Progenitor cell of endocrine pancreas (in vitro differentiated cells): ENCODE measurements at places on chromosomes 5 and 9.

GRCh38 chr5:133653760-133654049 lies 41.4 kb upstream of the FSTL4 start:
- DNase-seq = no peak

- no peak for DNase-seq
Observed at GRCh38 chr5:120690621-120691407, 226.7 kb downstream of the PRR16 start.

GRCh38 chr5:140236891-140237598 lies 62.1 kb downstream of the CYSTM1 start:
- no peak for DNase-seq

DNA sequence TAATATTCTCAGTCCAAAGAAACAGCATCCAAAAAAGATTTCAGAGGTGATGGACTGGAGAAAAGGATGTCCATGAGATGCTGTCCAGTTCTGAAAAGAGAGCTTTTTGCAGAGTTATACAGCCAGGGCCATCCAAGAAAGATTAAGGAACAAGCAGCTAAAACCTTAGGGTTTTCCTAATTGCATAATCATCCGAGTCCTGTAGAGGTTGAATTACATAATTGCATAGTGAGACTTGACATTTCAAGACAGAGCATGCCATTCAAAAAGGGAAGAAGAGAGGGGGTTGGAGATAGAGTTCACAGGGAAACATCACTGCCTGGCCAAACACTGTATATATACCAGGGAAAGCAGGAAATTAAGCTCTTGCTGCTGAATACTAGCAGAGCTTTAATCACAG lies 1729.2 kb upstream of the WWC1 start:
- DNase-seq = no peak

DNA sequence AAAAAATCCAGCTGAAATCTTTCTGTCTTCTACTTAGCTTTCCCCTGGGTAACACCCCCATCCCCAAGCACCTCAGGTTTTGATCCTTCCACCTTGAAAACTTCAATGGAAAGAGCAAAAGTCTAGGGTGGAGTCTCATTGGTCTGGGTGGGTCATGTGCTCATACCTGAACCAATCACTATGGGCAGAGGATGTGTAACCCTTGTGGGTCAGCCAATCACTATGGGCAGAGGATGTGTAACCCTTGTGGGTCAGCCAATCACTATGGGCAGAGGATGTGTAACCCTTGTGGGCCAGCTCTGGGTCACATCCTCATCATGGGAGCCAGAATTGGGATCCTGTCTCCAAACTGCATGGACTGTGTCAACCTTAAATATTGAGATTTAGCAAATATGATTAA lies 18.5 kb downstream of the NAIF1 start:
- no peak for DNase-seq

DNA sequence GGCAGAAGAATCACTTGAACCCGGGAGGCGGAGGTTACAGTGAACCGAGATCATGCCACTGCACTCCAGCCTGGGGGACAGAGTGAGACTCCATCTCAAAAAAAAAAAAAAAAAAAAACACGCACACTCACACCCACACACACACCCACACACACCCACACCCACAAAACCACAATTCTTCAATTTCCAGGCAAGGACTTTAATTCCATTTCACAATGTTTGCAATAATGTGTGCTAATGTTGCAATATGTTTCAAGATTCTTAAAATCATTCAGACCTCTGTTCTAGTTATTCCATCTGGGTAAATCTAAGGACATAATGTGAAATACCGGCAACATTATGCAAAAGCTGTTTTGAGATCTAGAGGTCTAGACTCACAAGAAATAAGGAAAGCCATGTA lies 28.3 kb downstream of the CCDC69 start:
- no peak for DNase-seq

DNA sequence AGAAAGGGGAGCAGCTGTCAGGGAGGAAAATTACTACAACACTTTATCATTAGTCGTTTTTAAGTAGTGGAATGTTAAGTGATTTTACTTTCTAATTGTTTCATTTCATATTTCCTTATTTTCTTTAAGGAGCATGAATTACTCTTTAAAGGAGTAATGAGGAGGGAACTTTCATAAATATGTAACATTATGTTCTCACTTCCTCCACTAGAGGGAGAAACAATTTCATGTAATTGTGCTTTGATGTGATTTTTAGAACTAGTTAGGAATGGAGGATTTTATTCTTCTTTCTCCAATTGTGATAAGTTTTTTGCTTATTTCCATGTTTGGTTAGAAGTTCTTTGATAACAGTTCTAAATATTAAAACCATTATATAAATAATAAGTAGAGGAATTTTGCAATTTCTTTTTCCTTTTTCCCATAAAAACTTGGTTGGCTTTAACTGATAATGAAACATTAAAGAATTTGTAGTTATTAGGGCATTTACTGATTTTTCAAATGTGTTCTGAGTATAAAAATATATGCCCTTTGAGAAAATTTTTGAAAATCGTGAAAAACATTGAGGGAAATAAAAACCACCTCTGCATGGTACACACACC lies 25.6 kb downstream of the CEP78 start:
- no peak for DNase-seq

DNA sequence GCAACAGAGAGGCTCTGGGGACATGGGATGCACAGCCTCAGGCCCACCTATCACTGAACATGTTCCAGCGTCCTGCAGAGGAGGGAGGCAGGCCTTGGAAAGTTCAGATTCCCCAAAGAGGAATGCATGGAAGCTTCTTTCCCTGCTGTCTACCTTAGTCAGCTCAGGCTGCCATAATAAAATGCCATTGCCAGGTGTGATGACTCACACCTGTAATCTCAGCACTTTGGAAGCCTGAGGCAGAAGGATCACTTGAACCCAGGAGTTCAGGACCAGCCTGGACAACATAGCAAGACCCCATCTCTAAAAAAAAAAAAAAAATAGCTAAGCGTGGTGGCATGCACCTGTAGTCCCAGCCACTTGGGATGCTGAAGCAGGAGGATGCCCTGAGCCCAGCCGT lies 24.5 kb upstream of the TOR1B start:
- DNase-seq = no peak

DNA sequence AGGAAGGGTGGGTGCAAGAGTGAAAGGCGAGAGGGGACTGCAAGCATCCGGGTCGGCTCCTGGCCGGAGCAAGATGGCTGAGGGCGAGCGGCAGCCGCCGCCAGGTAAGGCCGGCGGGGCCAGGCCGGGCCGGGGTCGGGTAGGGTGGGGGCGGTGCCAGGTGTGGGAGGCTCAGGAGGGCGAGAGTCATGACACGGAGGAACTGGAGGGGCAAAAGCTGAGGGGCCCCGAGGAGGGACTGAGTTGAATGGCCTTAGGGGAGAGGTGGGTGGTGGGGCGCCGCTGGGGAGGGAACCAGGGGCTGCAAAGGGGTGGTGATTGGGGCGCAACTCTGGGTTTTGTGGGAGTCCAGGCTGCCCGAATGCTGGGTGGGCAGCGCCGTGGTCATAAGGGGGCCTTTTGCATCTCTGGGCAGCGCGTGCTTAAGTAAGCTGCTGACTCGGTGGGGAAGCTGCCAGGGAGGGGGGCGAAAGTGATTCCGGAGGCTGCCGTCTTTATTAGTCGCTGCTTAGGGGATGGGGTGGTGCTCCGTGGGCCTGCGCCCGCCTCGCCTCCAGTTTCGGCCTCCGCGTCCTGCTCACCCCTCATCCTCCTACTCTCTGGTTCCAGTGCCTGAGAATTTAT lies 425 bp downstream of the PTPA start:
- DNase-seq = no peak

- no peak for DNase-seq
Observed at GRCh38 chr9:4321554-4321953, 21.7 kb upstream of the GLIS3 start.

DNA sequence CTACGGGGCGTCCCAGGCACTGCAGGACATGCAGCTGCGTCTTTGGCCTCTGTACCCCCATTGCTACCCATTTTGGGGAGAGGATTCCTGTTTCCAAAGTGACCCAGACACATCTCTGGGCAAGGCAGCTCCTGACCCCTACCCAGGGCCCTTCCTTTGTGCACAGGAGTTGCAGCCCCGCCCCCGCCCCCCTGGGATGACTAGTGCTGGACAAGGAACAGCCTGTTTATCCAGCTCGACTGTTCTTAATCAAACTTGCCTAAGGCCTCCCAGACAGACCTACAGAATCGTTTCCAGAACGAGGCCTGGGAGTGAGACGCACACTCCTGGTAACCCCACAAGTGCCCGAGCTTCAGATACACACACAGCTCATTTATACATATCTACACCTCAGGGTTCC lies 13.2 kb downstream of the DIPK1B start:
- DNase-seq = no peak

GRCh38 chr9:91761362-91761761 lies 188.7 kb downstream of the ROR2 start:
- no peak for DNase-seq

DNA sequence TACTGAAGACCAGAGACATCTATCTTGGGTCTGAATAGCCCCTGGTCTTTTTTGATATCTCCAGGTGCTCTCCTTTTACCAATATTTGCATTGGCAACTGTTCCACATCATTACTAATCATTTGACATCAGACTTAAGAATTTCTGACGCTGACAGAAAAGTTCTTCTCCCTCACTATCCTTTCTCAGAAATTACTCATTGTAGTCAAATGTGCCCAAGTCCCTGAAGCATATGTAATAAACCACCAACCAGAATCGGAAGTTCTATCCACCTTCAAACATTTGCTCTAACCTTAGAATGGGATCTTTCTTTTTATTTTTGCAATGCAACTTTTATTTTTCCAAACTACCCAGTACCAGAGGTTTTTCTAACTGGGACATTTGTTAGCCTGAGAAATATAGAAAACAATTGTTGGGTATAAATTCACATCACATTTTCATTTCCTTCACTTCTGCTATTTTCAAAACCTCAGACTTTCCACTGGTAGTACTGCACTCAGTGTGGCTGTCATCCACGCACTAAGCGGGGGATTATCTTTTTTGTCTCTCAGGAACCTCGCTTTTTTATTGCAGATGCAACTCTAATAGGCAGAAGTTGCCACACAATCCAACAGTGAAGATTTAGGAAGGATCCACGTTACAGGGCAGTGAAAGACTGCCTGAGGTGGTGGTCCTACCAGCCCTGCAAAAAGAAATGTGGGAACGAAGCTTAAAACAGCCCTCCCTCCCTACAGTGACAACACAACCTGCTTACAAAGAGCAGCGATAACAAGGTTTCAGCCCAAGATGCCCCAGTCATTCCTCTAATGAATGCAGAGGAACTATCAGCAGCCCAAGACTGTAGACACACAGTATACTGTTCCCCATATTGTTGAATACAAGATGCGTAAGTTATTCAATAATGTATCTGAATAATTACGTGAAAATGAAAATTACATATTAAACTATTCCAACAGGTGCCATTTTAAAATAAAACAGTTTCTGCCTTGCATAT lies 201.2 kb downstream of the EBF1 start:
- no peak for DNase-seq

- DNase-seq = no peak
Observed at GRCh38 chr9:98881356-98881755, 62.4 kb upstream of the COL15A1 start.

- no peak for DNase-seq
Observed at GRCh38 chr5:123204251-123204650, 115.2 kb downstream of the PRDM6 start.

DNA sequence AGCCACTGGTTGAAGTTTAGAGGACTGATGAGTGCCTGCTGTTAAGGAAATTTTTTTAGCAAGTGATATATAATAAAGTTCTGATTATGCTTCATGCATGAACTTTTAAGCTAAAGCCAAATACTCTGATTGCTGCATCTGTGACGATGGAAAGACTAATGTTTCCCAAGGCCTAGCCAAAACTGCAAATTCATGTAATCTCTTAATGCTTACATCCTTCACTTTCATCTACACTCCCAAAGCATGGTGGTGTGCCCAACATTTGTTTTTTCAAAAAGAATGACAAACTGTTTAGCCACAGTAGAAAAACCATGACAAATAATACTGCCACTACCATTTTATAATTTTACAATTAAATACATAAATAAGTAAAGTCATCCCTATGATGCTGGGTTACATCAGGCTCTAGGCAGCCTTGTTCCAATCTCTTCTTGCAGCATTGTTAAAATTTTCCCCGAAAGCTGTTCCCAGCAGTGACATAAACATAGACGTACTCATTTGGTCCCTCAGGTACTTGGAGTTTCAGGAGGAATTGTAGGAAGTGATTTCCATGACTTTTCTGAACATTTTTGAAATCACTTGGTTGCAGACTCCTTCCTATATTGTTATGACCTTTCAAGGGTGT lies 625.3 kb upstream of the DMAC1 start:
- DNase-seq = no peak

DNA sequence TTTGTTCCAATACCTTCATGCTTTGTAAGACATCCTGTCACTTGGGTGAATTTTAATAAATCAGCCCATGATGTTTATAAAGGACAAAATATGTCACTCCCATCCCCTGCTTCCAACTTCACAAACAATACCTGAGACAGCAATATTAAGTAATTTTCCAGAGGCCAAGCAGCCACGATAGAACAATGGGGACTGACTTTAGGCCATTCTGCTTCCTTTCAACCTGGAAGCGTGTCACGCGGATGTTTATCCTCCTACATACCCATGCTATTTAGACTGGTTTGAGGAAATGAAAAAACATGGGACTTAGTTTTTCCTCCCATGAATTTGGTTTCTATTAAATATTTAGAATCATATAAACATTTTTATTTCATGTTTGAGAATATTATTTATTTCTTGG lies 82.9 kb downstream of the GRAMD2B start:
- DNase-seq = no peak

DNA sequence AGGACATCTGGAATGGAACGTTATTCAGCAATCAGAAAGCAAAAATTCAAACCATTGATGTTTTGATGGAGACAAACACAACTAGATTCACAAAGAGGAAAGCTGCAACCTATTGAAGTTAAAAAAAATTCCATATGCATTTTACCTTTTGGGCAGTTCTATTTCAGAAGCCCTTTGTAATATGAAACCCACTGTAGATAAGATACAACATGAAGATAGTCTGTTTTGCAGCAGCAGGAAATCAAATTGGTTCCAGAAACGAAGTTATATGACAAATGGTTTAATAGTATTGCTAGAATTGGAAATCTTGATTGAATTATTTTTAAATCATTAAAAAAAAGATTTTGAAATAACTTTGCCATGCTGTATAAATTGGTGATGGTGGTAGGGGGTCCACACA lies 872 bp downstream of the LIX1 start:
- no peak for DNase-seq

DNA sequence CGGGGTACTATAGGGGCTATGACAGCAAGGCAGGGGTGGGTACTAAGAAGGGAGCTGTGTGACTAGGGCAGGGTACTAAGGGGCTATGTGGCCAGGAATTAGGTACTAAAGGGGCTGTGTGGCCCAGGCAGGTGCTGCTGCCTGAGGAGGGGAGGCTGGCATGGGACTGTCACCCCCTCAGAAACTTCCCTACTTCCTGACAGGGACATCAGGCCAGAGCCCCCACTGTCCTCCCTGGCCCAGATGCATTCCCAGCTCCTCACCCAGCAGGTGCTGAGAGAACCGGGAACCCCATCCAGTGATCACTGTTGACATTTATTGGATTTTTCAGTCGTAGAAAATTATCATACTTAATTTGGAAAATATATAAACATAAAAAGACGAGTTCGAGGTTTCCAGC lies 26.6 kb downstream of the IRX2 start:
- DNase-seq = no peak

- no peak for DNase-seq
Observed at GRCh38 chr5:72681781-72682180, 134.7 kb upstream of the TNPO1 start.
